ENCODE measurements at places on chromosomes 7 and 10. TPM values are rescaled to one million over a fixed set of nuclear protein-coding genes. Genes with fewer than 3 reads are reported as not detected.

Gene GIMAP6
- 115 TPM for total RNA-seq

Gene NANOS1
- 0.61 TPM for total RNA-seq

Gene GJD4
- total RNA-seq, result not detected

Gene TLX1
- total RNA-seq, result 0.15 TPM

Gene LBX1
- total RNA-seq, result not detected

Gene JCAD
- total RNA-seq, result 37.4 TPM

Gene PALS2
- 27.2 TPM for total RNA-seq

Gene TMEM229A
- total RNA-seq, result not detected

Gene TWIST1
- total RNA-seq, result not detected

Gene TFEC
- total RNA-seq, result 1.9 TPM

Gene FFAR4
- total RNA-seq, result not detected

Gene CPXM2
- 2.1 TPM for total RNA-seq

Gene RASA4
- 9.9 TPM for total RNA-seq

Gene AGBL3
- total RNA-seq, result 0.97 TPM

Gene HTR7
- total RNA-seq, result 0.32 TPM

Gene MYO3A
- total RNA-seq, result not detected

Gene SPDYE5
- not detected for total RNA-seq

Gene NPFFR1
- not detected for total RNA-seq

Gene XRCC2
- total RNA-seq, result 4.4 TPM

Data from epithelial cell of umbilical artery (primary cell).